Gastroesophageal sphincter (tissue), 4 donors: ENCODE measurements at places on chromosomes 11 and 22. TPM values are rescaled to one million over a fixed set of nuclear protein-coding genes. Genes with fewer than 3 reads are reported as not detected.

- ATAC-seq: no peak
These were observed 3.3 kb upstream of the HMGXB4 start for GRCh38 chr22:35253946-35254345.

GRCh38 chr22:19055801-19056200, 66.4 kb downstream of the DGCR2 start:
- ATAC-seq: no peak

ART1 gene
- not detected for total RNA-seq

DCHS1 gene
- 59.8 TPM for total RNA-seq

DNA sequence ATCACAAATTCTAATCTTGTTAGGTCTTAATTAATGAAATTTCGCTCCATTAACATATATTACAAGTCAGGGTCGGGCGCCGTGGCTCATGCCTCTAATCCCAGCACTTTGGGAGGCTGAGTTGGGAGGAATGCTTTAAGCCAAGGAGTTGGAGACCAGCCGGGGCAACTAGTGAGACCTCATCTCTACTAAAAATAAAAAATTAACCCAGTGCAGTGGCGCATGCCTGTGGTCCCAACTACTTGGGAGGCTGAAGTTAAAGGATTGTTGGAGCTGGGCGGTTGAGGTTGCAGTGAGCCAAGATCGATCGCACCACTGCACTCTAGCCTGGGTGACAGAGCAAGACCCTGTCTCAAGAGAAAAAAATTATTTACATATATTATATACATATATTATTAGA, 1.9 kb downstream of the TMA7B start:
- no peak for ATAC-seq

DNA sequence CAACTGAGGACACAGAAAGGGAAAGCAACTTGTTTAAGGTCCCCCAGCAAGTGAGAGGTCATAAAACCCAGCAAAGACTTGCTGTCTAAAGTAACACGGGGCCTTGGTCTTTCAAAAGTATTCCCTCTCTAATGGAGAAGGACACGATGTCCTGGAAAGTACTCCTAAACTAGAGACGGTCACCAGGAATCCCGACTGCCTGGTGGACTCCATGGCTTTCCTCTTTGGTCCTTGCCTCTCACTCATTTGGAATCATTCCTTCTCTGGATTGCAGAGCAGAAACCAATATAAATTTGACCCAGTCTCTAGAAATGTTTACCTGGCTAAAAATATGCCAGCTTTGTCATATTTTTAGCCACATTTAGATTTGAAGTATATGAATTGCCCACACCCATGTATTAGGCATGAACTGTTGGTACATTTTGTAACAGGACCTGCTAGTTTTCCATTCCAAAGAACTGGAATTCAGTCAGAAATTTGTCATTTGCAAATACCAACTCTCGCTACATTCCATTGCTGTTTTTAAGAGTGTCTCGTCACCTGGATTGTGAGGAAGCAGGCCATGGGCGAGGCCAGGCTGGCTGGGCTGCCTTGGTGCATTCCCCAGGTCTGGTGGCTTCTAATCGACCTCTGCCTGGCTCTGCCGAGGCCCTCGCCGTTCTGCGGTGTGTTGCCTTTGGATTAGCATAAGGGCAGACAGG, 12.9 kb downstream of the NAV2 start:
- peak; percentile 60 for ATAC-seq

DNA sequence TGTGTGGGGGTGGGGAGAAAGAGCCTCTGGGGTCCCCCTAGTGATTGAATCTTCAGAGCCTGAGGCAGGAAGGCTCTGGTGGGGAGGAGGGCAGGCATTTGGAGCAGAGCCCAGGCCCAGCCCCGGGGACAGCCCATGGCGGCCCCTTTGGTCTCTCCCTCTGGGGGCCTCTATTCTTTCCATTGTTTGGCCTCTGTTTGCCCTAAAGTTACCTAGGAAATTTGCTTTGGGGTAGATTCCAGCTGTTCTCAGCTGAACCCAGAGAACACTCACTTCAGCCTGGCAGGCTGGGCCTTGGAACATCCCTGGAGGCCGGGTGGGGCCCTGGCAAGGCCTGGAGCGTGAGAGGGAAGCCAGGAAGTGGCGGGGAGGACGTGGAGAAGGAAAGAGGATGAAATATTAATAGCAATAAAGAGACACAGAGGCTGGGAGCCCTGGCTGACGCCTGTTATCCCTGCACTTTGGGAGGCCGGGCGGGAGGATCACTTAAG, 22.9 kb upstream of the A4GALT start:
- ATAC-seq: peak; percentile 97

GRCh38 chr11:68658661-68659060, 25.7 kb upstream of the GAL start:
- ATAC-seq: no peak

RTN4R gene
- not detected for total RNA-seq
